ENCODE measurements at places on chromosomes 1 and 21.

- no peak for DNase-seq
Measured at GRCh38 chr1:166073489-166073888, 93.3 kb downstream of the FAM78B start.

GRCh38 chr21:28148400-28149064 is 844.1 kb downstream of the LTN1 start:
- DNase-seq: no peak

GRCh38 chr1:164702216-164702615 is 143.2 kb downstream of the PBX1 start:
- no peak for DNase-seq

GRCh38 chr1:41322835-41323234 is 38.4 kb upstream of the FOXO6 start:
- peak; percentile 82 for DNase-seq

GRCh38 chr1:3327389-3327702 is 127.1 kb upstream of the ARHGEF16 start:
- no peak for DNase-seq

GRCh38 chr21:38861989-38862683 is 56.4 kb downstream of the ETS2 start:
- DNase-seq: no peak

All from NCI-H510A (cell line).